ENCODE measurements at places on chromosomes 1 and 21.

- DNase-seq, result no peak
Measured at GRCh38 chr1:236288620-236288976, 6.8 kb upstream of the ERO1B start.

GRCh38 chr1:235225299-235225698, 64.2 kb upstream of the RBM34 start:
- DNase-seq, result no peak

- DNase-seq, result no peak
Measured at GRCh38 chr1:92051948-92052347, 22.2 kb downstream of the EPHX4 start.

DNA sequence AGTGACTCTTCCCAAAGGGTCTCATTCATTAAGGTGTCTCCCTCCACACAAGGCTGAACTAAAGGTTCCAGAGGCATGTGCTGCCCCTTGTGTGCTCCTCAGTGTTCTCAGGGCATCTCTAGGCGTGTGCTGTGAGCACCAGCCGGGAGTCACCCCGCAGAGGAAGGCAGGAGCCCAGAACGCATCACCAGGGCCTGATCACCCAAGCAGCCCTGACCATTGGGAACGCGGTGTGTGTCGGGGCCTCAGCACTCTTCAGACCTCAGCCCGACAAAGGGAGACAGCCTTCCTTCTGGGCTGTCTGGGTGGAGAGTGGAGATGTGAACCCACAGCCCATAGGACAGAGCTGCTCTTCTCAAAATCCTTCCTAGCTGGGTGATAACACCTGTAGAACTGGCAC, 9.1 kb downstream of the SLC37A1 start:
- DNase-seq, result no peak

GRCh38 chr1:244964112-244964971, 100.0 kb upstream of the HNRNPU start:
- peak; percentile 85 for DNase-seq

GRCh38 chr21:19510057-19510456, 1106.5 kb upstream of the TMPRSS15 start:
- DNase-seq, result no peak

DNA sequence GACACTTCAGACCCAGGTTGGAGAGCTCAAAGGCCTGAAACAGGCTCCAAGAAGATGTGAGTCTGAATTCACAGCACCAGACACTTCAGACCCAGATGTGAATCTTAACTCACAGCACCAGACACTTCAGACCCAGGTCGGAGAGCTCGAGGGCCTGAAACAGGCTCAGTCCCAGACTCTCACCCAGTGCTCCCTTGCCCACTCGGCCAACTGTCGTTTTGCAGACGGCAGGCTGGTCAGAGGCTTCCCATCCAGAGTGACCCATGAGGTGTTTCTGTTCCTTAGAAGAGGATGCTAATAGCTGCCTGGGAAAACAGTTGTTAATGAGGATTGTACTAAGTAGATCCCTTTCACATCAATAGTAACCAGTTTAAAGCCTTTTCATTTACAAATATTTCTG, 88.4 kb downstream of the ADARB1 start:
- DNase-seq, result no peak

DNA sequence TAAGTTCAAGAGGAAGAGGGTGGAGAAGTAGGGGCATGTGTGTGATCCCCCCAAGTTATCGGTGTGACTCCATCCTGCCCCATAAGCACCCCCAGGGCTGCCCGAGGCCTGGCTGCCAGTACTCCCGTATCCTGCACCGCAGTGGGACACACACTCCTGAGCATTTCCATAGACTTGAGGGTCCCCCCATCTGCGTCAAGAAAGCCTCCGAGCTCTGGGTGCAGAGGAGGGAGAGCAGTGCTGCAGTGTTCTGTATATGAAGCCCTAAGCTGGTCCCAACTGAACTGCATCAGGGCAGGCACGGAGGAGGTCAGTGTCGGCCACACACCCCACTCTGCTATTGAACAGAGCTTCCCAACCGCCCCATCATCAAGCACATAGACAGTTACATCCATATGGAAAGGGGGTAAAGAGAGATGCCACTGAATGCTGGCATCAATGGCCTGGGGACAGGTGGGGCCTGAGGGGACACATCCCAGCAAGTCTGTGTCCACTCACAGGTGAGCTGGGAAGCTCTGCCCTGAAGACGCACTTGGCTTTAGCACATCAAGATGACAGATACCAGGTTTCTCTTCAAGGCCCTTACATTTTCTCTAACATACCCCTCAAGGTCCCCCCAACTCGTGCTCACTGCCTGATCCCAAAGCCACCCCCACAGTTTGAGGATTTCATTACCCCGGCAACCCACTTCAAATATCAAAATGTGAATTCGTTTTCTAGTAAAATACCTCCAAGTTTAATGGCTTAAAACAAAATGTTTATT, 64.3 kb downstream of the EVA1C start:
- DNase-seq, result no peak

GRCh38 chr1:26702680-26703038, 6.8 kb downstream of the ARID1A start:
- DNase-seq, result no peak

- peak; percentile 41 for DNase-seq
Measured at GRCh38 chr1:236058141-236058934, 6.6 kb downstream of the NID1 start.

GRCh38 chr1:92961896-92962752, 862 bp upstream of the DIPK1A start:
- DNase-seq, result peak; percentile 77

- no peak for DNase-seq
Measured at GRCh38 chr21:41369105-41369919, 7.5 kb downstream of the MX2 start.

GRCh38 chr1:76503100-76503499, 364.2 kb upstream of the ST6GALNAC5 start:
- no peak for DNase-seq

DNA sequence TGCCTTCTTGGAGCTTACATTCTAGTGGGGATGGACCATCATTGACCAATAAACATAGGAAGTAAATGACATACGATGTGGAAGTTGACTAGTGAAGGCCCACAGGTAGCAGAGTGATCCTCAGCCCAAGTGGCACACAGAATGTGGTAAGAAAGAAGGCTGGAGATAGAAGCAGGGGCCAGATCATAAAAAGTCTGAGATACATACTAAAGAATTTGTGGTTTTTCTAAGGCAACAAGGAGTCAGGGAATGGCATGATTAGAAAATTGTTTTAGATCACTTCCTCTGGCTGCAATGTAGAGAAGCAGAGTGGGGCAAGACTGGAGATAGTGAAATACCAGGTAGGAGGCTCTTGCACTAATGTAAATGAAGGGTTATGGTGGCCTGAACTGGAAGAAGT, 154.0 kb downstream of the VPS13D start:
- DNase-seq, result peak; percentile 15

- DNase-seq, result peak; percentile 8
Measured at GRCh38 chr1:75430526-75430925, 180.4 kb downstream of the SLC44A5 start.

DNA sequence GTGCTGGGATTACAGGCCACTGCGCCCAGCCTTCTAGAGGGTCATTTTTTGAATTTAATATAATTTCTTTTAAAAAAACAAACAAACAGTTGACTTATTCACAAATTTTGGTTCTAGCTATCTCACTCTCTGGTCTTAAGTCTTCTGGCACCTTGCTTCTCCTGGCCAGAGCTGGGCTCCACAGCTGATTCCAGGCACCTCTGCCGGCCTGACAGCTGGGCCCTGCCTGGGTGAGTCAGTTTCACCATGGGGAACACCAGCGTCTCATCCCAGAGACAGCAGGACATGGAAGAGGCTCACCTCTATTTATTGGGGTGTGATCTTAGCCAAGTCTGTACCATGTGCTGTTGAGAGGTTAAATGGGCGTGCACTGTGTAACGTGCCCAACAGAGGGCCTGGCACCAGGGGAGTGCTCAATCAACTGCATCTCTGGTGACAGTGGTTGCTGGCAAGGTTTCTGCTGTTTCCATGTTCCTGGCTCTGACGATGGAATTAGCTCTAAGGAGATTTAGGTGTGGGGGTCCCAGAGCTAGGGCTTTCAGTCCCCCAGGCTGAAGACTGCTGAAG, 956 bp downstream of the CPLANE2 start:
- DNase-seq, result peak; percentile 22

DNA sequence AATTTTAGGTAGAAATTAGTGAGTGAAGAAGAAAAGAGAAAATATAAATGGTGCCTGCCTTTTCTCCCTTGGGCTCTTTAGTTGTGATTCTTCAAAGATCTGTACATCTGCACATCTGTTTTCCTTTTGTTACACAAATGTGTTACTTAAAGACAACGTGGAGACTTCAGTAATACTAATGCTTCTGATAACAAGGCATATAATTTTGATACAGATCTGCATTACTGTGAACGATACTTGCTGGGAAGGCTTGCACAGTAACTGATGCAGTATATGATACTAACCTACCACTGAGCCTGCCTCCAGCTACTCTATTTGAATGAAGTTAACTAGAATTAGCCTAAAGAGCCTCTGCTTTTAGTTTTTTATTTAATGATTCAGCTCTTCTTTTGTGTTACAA, 244.6 kb downstream of the COL11A1 start:
- DNase-seq, result no peak

DNA sequence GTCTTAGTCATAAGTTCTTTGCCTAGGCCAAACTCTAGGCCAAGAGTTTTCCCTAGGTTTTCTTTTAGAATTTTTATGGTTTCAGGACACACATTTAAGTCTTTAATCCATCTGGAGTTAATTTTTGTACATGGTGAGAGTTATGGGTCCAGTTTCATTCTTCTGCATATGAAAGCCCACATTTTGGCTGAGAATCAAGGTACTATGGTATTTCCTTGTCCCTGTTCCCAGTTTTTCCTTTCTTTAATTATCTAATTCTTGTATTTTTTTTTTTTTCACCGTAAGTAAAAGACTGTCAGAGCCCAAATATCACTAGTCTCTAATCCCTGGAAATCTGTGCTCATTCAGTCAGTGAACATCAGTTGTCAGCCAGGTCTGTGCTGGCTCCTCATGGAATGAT, 105.4 kb downstream of the MAP3K21 start:
- DNase-seq, result no peak

GRCh38 chr1:14970799-14971141, 182.8 kb upstream of the TMEM51 start:
- DNase-seq, result no peak

DNA sequence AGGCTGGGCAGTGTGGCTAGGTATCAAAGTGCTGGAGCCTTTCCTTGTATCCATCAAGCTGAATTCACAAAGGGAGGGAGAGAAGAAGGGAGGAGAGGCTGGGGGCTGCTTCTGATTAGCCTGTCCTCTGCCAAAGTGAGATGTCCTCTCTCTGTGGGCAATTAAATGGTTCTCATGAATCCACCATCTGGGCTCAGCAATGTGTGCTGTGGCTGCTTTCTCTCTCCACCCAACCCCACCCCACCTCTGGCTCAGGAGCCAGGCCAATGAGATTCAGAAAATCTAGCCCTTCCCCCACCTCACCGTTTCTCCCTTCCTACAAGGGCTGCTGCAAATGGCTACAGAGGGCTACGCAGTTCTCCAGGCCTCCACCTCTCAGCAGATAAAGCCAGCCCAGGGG, 154.6 kb downstream of the TENT5C start:
- DNase-seq, result no peak

DNA sequence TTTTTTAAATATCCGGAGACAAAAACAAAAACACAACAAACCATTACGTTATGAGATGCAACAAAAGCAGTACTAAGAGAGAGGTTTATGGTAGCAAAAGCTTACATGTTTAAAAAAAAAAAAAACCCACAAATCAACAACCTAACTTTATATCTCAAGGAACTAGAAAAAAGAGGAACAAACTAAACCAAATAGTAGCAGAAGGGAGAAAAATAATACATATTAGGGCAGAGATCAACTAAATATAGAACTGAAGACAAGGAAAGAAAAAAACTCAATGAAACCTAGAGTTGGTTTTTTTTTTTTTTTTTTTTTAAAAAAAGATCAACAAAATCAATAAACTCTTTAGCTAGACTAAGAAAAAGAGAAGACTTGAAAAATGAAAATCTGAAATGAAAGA, 34.9 kb downstream of the ZNF644 start:
- DNase-seq, result no peak

DNA sequence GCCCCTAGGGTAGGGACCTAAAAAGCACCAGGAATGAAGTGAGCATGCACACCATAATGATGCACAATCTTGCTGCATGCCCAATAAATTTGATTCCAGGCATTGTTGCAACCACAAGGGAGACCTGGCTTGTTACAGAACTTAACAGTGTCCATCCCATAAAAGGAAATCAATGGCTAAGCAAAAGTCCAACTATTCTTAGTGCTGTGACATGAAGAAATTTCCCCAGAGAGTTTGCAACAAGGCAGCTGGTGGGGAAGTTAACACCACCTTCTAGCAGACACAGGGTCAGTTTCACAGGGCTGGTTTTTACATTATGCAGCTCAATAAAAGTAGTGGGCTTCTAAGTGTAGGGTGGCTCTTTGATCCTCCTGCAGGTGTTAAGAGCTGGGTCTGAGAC, 221.1 kb downstream of the KCNJ6 start:
- DNase-seq, result no peak
